Fibroblast of skin of abdomen (primary cell): ENCODE measurements at places on chromosomes 5 and 9.

GRCh38 chr9:78938821-78939220 is 632.9 kb upstream of the TLE4 start:
- DNase-seq, result no peak

DNA sequence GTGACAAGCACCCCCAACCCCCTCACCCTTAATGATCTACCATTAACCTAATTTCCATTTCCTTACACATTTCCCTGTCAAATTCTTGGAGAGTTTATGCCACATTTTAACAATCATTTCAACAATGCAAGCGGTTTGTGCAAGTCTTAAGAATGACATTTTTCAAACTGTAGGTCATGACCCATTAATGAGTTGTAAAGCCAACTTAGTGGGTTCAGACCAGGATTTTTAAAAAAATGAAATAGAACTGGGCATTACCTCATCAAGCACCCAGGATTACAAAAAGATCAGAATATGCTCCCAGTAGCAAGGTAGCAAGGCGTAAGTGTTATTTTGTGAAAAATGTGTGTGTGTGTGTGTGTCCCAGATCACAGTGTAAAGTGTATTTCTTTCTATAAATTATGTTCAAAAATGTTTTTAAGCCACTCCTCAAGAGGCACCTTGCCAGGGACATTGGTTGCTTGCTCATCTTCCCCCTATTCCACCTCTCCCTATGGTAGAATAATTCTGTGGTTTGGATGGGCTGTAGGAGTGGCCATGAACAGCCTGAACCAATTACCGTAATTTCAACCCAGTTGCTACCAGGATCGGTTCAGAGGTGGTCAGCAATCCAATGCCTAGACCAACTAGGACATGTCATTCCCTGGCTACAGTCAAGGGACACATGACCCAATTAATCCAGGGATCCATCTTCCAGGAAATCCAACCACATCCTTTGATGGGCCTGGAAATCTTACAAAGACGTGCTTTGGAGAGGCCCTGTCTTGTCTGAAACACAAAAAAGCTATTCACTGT is 14.4 kb upstream of the TGFBR1 start:
- DNase-seq, result peak; percentile 74

- DNase-seq, result no peak
Observed at GRCh38 chr9:136043441-136043991, 51.6 kb downstream of the NACC2 start.

DNA sequence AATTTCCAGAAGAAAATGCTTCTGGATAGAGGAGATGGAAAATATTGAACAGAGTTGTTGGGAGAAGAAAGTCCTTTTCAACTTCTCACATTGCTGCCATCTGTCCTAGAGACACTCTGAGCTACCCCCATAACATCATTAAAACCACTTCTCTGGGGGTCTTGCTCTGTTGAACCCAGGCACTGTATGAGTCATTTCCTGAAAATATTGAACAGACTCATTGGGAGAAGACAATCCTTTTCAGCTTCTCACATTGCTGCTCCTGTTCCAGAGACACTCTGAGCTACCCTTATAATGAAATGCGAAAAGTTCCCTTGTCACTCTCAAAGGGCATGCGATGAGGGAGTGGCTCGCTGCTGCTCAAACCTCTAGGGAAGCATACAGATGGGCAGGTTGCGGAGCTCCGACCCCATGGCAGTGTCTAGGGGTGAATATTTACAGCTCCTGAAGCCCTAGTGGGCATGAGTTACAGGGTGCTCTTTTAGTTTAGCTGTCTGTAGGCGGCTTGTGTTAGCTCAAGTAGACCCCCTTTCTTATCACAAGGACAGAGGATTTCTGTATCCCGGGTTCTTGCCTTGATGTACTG is 90.7 kb downstream of the CDKN2A start:
- peak; percentile 5 for DNase-seq

GRCh38 chr9:120663380-120663779 is 50.9 kb downstream of the MEGF9 start:
- DNase-seq, result no peak

DNA sequence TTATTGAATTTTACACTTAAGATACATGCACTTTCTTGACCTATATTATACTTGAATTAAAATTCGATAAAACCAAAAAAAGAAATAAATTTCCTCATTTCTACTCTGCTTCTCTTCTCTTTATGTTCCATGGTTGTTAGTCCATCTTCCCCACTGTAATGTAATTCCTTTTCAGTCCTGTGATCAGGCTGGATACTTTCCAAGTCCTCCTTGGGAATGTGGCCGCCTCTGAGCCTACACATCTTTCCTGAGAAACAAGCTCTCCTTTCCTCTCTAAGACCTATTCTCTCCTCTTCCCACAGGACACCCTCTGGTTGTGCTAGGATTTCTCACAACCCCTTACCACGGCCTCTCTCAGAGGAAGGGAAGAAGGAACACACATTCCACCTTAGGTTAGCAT is 285.1 kb downstream of the DNAH5 start:
- peak; percentile 66 for DNase-seq

- no peak for DNase-seq
Observed at GRCh38 chr9:6959270-6960000, 201.7 kb downstream of the KDM4C start.

GRCh38 chr5:76556511-76557221 is 66.5 kb downstream of the F2RL2 start:
- no peak for DNase-seq

- DNase-seq, result no peak
Observed at GRCh38 chr9:94147776-94148175, 63.5 kb downstream of the PTPDC1 start.

DNA sequence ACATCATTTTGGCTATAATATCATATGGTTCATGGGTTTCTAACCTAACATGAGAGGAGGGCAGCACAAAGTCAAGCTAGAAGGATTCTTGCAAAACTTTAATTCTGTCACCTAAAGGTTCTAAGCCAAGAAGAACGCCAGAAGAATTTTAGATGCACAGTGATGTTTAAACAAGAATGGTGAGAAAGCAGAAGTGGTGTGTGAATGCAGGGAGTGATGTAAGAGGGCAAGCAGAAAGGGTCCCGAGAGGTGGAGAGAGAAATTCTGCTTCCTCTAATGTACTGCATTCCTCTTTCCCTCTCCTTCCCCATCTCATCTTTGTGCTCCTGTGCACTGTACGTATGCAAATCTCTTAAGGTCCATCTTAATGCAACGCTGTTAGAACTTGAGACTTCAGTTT is 2.1 kb upstream of the TRMO start:
- no peak for DNase-seq

- DNase-seq, result no peak
Observed at GRCh38 chr5:123087173-123088030, 1.6 kb upstream of the PRDM6 start.

- no peak for DNase-seq
Observed at GRCh38 chr5:148825716-148826052, 727 bp upstream of the ADRB2 start.

DNA sequence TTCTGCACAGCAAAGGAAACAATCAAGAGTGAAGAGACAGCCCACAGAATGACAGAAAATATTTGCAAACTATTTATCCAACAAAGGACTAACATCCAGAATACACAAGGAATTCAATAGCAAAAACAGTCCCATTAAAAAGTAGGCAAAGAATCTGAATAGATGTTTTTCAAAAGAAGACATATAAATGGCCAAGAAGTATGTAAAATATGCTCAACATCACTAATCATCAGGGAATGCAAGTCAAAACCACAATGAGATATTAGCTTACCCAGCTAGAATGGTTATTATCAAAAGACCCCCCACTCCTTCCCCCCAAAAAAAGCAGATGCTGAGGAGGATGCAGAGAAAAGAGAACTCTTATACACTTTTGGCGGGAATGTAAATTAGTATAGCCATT is 13.4 kb upstream of the OR13C8 start:
- peak; percentile 55 for DNase-seq

DNA sequence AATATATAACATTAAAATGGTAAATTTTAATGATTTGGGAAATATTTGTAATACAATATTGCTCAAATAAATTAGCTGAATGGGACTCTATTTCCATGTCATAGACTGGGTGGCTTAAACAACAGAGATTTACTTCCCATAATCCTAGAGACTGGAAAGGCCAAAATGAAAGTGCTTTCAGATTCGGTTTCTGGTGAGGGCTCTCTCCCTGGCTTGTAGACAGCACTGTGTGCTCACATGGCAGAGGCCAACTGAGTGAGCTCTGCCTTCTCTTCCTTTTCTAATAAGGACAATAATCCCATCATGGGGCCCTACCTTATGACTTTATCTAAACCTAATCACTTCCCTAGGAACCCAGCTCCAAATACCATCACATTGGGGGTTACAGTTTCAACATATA is 196.2 kb downstream of the MARCHF11 start:
- DNase-seq, result no peak

GRCh38 chr9:90898228-90898627 is 96.6 kb downstream of the SYK start:
- DNase-seq, result no peak

DNA sequence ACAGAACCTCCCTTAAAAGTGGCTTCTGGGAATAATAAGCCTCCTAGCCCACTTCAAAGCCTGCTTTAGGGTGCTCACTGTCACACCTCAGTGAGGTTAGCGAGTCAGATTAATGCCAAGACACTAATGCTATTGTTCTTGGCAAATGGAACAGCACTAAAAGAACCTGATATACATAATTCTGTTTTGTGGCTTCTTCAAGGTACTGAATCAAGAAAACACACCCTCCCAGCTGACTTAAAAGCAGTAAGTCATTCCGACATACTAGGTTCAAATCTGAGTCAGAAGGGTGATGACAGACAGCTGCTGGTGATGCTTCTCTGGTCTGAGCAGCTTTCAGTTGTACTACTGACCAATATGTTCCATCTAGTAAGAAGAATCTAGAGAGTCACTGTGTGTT is 121.6 kb downstream of the OXCT1 start:
- peak; percentile 72 for DNase-seq

GRCh38 chr5:159725475-159725874 is 190.8 kb upstream of the ADRA1B start:
- DNase-seq, result no peak

GRCh38 chr9:86667307-86667706 is 280.0 kb downstream of the GAS1 start:
- peak; percentile 80 for DNase-seq

DNA sequence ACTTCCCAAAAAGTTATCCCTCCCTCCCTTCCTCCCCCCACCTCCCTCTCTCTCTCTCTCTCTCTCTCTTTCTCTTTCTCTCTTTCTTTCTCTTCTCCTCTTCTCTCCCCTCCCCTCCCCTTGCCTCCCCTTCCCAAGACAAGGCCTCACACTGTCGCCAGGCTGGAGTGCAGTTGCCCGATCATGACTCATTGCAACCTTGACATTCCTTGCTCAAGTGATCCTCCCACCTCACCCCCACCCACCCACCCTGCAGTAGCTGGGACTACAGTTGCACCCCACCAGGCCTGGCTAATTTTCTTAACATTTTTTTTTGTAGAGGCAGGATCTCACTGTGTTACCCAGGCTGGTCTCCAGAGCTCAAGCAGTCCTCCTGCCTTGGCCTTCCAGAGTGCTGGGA is 32.8 kb downstream of the VPS13A start:
- peak; percentile 22 for DNase-seq

DNA sequence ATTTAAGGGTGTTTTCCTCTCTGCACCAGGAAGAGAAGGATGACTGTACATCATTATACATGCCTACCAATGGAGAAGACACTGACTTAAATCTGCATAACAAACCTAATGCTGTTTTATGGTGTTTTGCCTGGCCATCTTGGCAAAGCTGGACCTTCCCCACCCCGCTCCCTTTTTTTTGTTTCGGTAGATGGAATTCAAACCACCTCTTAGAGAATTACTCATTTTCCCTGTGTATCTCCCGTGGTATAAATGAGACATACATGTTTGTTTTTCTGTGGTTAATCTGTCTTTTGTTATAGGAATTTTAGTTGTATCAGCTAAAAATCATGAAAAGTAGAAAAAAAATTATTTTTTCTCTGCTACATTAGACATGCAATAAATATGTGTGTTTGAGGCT is 28.8 kb downstream of the IL12B start:
- DNase-seq, result no peak

DNA sequence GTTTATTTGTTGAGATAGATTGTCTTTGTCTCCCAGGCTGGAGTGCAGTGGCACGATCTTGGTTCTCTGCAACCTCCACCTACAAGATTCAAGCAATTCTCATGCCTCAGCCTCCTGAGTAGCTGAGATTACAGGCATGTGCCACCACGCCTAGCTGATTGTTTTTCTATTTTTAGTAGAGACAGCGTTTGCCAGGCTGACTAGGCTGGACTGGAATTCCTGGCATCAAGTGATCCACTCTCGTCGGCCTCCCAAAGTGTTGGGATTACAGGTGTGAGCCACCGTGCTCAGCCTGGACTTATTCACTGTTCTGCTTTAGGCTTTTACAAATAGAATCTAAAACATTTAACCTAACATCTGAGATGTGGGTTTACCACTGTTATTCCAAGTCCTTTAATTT is 91.3 kb downstream of the COMMD10 start:
- no peak for DNase-seq

GRCh38 chr9:108681851-108682590 is 173.8 kb downstream of the ACTL7B start:
- DNase-seq, result peak; percentile 53

DNA sequence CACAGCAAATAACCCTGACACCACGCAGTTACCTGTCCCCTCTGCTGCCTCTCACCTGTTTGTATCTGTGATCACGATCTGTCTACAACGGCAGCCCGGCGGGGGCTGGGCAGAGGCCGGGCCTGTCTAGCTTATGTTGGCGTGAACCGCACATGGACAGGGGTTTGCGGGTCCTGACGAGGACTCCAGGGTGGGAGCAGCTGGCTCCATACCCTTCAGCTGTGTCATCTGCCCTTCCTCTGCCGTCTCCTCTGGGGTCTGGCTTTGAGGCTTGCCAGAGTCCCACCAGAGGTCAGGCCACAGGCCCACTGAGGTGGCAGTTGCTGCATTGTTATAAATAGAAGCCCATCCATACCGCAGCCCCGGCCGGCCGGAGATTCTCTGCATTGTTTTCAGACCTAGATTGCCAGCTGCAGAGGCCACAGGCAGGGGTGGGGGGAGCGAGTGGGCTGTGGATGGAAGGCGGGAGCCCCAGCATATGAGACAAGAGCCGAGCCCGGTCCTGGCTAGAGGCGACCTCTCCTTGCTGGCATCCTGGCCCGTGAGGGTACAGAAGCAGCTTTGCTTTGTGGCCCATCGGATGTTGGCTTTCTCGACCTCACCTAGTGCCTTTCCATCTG is 37.8 kb downstream of the FAM78A start:
- DNase-seq, result peak; percentile 68

DNA sequence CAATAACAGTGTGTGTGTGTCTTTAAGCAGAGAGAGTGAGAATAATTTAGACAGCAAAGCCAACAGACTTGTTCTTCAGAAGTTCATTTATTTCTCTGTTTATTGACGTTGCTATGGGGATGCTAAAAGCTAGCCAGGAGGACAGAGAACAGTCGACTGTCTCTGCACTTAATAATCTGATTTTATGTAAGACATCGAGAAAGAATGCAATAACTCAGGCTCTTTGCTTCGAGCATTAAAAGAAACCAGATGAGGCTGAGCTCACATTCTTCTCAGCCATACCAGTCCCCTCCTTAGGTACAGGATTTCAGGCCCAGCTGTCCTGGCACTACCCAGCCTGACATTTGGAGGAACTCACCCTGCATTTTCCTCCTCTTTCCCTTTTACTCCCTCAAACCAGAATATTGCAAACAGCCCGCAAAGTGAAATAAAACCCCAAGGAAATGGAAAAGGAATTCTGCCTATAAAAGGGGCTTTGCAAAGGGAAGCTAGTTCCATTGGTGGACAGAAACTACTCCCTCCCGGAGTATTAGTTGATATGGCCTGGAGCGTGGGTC is 44.5 kb upstream of the DPYSL3 start:
- DNase-seq, result peak; percentile 94
